ENCODE measurements at places on chromosomes 2 and 18. TPM values are rescaled to one million over a fixed set of nuclear protein-coding genes. Genes with fewer than 3 reads are reported as not detected.

Gene HK2
- total RNA-seq = 5.4 TPM

Gene NCKAP1
- 135 TPM for total RNA-seq

Gene GPR75
- total RNA-seq = 5.4 TPM

DNA sequence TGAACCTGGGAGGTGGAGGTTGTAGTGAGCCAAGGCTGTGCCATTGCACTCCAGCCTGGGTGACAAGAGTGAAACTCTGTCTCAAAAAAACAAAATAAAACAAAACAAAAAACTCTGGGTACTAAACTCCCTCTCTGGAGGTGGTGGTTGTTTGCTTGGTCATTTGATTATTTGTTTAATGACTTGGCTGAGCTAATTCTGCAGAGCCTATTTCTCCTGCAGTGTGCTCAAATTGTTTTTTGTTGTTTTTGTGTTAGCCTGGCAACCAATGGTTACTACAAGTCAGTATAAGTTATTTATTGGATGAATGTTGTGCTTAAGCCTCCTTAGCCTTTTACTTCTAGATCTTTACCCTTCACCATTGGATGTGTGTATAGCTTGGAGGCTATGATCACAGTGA lies 387.5 kb downstream of the ADCYAP1 start:
- no peak for DNase-seq
